Tibial nerve (tissue), 4 donors: ENCODE measurements at places on chromosomes 13 and 19. TPM values are rescaled to one million over a fixed set of nuclear protein-coding genes. Genes with fewer than 3 reads are reported as not detected.

Gene ZNF865
- total RNA-seq, result 11.4 TPM

DNA sequence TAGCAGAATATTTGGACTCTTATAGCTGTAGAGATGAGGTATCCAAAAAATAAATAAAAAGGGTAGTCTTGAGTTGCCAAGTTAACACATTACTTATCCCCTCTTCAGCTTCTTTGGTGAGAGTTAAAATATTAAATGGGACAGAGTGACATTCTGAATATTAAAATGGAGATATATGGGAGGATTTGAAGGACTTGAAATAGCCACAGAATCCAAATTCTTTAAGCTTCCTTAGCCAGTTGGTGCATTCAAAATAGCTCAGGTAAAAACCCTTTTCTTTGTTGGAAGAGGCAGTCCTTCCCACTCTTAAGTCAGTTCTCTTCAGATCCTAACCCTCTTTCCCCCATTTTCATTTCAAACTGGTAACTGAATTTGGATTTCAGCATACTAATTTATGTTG is 130.1 kb upstream of the KLF12 start:
- no peak for DNase-seq

DNA sequence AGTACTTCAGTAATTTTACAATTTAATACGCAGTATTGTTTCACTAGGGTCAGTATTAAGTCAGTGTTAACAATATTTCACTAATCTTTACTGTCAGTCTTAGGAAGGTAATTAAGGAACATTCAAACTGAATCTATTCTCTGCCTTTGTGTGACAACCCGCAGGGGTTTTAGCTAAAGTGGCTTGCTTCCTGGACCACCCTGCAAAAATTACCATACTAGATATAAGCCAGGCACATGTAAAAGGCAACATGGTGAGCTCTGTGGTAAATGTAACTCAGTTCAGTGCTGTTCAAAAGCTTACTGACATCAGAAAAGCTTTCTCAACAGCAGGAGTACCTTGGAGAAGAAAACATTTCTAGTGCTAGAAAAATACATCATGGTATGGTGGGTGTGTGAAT is 116.7 kb downstream of the FREM2 start:
- DNase-seq, result no peak

DNA sequence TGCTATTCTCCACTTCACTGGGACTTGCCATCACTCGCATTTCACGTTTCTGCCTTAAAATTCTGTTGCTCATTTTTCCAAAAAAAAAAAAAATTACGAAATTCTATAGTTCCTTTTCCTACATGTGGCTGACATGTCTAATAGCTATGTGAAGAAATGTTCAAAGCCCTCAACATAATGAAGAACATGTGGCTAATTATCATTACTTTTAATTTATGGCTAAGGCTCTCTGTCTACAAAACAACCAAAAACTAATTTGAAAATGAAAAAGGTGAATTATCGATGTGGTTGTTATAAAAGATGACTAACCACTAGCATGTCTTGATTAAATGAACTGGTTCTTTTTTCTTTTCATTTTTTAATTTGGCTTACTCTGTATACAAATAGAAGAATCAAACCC is 940.0 kb downstream of the EFNB2 start:
- no peak for DNase-seq

Gene GPI
- total RNA-seq, result 196 TPM

GRCh38 chr13:37319031-37319443 is 213.6 kb upstream of the CSNK1A1L start:
- no peak for DNase-seq

DNA sequence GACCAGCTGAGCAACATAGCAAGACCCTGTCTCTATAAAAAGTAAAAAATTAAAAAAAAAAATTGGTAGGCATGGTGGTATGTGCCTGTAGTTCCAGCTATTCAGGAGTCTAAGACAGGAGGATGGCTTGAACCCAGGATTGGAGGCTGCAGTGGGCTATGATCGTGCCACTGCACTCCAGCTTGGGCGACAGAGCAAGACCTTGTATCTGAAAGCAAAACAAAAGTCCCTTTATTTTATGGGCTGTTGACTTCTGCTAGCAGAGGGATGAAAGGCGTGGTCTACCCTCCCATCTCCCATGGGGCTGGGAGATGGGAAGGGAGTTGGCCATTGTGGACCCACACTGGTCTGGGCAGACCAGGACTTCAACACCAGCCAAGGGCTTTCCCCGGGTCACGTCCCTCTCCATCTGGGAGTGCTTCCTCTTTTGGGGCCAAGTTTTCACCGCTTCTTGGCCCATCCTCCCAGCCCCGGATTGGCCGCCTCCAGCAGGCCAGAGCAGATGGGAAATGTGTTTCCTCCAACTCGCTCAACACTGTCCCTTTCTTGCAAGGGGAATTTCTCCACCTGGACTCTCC is 2.2 kb upstream of the TNFSF9 start:
- DNase-seq, result peak; percentile 44
